Activated CD8-positive, alpha-beta T cell treated with anti-CD3 and anti-CD28 coated beads, Interleukin-2, amount 10 ng/mL, durations not matched to agents 7 days and 5 days (primary cell): ENCODE measurements at places on chromosomes 6 and 20.

DNA sequence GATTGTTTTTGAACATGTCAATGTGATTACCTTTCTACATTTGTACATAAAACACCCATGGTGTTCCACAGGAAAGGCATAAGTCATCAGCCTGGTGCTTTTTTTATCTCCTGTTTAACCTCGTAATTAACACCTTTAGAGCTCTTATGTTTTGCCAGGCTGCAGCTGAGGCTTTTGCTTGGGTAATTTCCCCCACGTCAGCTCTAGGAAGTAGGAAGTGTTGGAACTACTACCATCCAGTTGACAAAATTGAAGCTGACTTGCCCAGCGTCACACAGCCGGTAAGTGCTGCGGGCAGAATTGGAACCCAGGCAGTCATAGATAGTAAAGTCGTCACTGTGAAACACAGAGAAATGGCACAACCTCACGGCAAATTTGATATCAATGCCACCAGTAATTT, 86.6 kb upstream of the BMP2 start:
- no peak for DNase-seq

- peak; percentile 17 for DNase-seq
Measured at GRCh38 chr6:158635427-158636073, 9.0 kb downstream of the DYNLT1 start.

- no peak for DNase-seq
Measured at GRCh38 chr6:120590611-120591010, 743.7 kb downstream of the TBC1D32 start.

DNA sequence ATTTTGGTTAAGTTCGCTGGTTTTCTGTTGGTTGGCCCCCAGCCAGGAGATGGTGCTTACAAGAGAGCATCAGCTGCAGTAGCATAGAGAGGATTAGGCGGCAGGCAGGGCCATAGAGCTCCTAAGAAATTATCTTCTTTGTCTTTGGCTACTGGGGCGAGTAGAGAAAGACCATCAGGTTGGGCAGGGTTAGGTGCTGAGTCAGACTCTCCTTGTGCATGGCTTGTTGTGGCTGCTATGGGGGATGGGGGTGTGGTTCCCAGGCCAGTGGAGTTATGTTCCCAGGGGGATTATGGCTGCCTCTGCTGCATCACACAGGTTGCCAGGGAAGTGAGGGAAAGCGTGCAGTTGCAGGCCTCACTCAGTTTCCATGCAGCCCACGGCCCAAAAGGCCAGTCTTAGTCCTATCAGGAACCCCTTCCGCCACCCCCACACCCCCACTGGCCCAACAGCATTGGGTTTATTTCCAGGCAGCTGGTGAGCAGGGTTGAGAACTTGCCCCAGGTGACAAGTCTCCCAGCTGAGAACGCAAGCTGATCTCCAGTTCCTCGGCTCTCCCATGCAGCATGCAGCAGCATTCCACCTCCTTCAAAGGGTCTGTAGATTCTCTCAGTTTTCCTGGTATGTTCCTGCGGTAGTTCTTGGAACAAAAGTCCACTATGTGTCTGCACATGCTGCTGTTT, 243.7 kb downstream of the UTRN start:
- no peak for DNase-seq

DNA sequence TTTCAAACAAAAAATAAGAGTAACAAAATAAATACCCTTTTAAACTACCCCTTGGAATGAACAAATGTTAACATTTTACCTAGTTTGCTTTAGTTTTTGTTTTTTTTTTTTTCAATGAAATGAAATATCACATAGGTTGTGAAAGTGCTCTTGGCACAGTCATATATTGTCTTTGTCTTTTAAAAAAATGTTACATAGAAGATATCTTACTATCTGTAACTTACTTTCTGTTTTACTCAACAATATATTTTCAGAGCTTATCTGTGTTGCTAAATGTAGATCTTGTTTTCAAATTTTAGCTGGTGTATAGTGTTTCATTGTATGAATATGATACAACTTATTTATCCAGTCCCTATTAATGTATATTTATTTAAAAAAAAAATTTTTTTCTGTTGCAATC, 8.6 kb downstream of the CEP57L1 start:
- no peak for DNase-seq

- DNase-seq = no peak
Measured at GRCh38 chr6:40810171-40810570, 223.0 kb upstream of the LRFN2 start.

DNA sequence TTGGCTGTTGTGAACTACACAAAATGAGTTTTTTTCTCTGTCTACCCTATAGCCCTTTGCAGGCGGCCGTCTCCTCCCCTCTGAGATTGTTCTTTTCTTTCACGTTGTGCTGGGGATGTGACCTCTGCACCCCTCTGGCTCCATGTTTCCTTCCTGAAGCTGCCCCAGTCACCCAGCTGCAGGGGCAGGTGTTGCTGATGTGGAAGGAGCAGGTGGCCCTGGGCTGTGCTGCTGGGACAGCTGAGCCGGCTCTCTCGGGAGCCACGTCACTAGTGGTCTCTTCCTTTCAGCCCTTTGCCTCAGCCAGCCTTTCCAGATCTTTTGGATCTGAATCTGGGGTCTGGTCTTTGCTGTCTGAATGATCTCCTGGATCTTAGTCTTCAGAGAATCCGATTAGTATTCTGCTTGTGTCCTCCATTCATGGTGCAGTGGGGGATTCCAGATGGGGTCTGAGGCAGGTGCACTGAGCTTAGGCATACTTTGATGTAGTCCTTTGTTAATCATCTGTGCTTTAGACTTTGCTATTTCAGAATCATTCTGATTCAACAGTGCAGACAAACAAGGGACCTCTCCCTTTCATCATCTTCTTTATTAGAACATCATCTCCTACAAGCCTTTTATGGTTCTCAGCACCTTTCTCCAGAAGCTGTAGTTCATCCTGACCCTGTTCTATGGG, 31.4 kb downstream of the TMEM181 start:
- no peak for DNase-seq

GRCh38 chr6:83822629-83823169, 30.5 kb upstream of the RIPPLY2 start:
- no peak for DNase-seq
